ENCODE measurements at places on chromosomes 5 and 9.

DNA sequence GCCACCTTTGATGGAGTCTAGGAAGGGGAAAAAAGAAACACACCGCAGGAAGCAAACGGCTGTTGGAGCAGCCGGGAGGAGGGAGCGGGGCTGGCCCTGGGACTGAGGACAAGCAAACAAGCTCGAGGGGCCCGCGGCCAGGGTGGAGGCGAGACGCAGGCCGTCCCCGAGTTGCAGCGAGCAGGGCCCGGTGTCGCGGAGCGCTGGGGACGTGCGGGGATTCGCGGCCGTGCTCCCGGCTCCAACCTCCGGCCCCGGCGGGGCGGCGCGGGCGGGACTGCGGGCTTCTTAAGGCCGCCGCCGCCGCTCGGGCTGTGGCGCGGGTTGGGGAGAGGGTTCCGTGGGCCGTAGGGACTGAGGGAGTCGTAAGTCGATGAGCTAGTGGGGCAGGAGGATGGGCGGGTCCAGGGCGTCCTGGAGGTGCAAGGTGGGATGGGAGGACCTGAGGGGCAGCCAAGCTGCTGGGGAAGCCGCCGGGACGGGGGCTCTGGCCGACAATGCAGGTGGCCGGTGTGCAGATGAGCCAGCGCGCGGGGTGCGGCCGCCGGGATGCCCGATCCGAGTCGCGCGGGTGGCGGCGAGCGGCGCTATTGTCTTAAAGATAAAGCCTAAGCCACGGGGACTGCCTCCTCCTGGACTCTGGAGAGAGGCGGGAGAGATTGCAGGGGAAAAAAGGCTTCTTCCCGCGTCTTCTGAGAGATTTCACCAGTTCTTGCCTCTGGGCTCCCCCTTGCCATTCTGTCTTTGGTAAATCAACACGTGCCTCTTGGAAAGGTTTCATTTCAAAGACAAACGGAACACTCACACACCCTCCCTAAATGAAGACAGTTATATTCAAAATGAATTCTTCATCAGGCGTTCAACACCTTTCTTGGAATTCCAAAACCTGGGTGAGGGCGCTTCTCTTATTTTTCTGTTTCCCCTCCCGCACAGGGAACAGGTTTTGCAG is 1.6 kb upstream of the HAPLN1 start:
- DNase-seq: peak; percentile 2

DNA sequence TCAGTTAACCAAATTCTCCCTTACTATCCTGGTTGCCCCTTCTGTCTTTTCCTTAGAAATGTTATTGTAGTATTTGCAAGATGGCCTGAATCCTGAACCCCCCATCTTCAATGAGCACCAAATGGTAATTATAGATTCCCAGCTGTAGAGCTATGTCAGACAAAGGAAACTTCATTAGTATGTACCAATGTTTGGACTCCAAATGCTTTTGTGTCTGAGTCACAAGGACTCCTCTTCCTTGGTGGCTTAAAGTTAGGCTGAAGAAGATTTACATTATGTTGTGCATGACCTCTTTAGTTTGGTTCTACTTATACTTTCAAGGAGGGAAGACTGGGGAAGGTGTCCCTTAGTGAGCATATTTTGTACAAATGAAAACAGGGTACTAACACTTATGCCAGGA is 105.9 kb upstream of the CDKN2B start:
- DNase-seq: no peak

GRCh38 chr9:134174073-134174449 is 9.7 kb upstream of the RNU6ATAC start:
- DNase-seq: no peak

- no peak for DNase-seq
Measured at GRCh38 chr9:75175395-75175794, 87.1 kb downstream of the OSTF1 start.

GRCh38 chr9:16982780-16983310 is 112.4 kb upstream of the BNC2 start:
- no peak for DNase-seq

- DNase-seq: no peak
Measured at GRCh38 chr5:163379298-163380155, 57.9 kb upstream of the CCNG1 start.

GRCh38 chr9:131668439-131669268 is 71.2 kb downstream of the RAPGEF1 start:
- peak; percentile 84 for DNase-seq

DNA sequence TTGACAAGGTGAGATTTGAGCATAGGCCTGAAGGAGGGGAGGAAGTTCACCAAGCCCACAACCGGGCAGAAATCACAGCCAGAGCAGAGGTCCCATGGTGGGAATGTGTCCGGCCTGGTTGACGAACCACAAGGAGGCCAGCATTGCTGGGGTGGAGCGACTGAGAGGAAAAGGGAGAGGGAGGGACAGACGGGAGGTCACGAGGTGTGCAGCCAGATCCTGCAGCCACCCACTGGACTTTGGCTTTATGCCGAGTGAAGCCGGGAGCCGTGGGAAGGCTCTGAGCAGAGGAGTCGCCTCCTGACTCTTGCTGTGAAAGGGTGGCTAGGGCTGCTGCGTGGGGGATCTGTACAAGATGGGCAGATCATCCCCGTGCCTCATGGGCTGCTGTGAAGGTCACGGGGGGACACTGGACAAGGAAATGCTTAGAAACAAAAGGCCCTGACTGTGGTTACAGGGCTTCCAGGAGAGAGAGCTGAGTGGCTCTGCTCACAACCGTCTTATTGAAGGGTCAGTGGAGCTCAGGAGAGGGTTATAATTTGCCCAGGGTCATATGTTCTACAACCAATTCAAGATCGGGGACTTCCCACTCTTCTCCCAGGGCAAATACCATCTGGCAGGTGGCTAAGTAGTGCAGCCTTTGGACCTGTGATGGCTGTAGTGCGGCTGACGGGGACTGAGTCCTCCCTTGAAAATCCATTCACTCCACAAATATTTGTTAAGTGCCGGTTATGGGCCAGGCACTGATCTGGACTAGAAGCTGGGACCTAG is 15.6 kb upstream of the CD74 start:
- no peak for DNase-seq

DNA sequence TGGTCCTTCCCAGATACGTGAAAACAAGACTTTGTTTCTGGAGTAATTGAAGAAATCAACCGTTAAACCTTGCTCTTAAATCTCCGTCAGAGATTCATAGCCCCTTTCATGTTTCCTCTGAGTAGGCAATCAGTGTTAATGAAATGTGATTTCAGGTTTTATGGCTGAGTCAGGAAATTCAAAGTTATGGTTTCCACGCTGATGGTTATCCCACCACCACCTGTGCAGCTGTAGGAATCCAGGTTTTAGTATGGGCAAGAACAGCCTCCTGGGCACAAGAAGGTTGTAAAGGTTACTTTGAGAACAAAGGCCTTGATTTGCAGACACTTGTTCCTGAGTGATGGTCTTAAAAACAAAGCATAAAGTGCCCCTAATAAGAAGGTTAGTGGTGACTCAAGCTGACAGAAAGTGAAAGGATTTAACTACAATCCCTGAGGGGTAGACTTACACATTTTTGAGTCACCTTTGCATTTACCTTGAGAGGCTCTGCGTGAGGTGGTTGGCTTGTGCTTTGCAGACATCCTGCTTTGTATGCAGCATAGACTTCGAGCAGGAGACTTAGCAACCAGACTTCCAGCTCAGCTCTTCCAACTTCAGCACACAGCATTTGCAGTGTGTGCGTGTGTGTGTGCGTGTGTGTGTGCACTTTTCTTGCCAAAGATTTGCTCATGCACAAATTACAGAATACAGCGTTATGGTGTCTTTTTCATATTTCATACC is 159.6 kb downstream of the TLE4 start:
- peak; percentile 51 for DNase-seq

DNA sequence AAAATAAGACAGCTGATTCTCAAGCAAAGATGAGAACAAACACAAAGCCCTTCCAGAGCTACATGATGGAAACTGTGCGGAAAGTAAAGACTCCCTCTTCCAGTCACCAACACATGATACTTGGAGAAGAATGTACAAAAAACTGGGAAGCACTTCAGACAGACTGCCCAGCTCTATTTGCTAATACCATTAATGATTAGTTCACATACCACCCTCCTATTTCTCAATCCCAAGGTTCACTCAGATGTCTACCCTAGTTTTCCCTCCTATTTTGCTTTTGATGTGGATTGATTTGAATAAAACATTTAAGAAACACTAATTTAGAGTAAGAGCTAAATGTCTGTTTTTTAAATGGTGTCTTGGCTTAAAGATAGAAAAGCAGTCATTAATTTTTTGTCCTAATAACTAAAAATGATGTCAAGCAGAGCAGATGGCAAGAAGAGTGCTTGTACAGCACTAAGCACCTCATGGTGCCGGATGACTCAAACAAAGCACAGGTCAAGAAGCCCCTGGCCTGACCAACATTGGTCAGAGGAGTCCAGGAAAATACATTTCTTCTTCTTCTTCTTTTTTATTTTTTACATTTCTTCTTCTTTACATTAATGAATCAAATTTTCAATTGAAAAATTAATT is 639.4 kb downstream of the PDE4D start:
- DNase-seq: no peak

- no peak for DNase-seq
Measured at GRCh38 chr5:137201876-137202275, 297.2 kb downstream of the SPOCK1 start.

DNA sequence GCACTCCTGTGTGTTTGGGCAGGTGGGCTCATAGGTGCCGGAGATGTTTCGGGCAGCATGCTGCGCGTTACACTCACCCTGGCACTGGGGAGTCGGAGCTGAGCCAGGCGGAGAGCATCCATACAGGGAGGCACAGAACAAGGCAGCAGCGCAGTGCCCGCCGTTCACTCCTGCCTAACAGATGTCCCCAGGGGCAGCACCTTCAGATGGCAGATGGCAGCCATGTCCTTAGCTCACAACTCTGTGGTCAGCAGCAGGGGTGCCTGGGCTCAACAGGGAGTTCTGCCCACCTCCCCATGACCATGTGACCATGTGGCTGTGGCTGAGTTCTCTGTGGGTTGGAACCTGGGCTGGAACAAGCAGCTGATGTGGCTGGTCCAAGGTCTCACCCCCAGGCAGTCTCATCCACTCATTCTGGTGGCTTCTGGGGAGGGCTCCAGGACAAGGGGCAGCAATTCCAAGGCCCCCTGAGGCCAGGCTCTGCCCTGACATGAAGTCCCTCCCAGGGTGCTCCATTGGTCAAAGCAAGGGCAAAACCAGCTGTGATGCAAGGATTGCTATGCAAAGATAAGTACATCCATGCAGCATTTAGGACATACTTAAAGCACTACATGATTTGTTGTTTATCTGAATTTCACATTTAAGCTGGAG is 64.2 kb downstream of the MRPL36 start:
- no peak for DNase-seq

DNA sequence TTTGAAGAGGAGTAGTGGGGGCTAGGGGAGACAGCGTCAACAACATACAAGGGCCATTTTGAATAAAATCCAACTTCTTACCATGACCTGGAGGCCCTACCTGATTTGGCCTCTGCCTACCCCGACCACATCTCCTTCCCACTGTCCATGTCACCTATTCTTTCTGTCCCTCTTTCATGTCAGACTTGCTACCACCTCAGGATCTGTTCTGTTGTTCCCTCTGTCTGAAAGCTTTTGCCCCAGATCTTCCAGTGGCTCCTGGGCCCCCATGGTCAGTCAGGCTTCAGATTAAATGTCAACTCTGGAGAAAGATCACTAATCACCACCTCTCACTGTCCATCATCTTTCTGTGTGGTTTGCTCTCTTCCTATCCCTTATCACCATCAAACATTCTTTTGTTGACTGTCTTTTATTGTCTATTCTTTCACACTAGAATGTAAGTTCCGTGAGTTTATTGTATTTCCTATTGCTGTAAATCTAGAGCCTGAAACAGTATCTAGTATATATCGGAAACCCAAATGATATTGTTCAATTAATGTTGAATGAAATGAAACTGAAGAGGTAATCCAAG is 31.2 kb upstream of the APC start:
- no peak for DNase-seq

GRCh38 chr5:181069767-181070491 is 29.9 kb downstream of the BTNL9 start:
- DNase-seq: no peak

DNA sequence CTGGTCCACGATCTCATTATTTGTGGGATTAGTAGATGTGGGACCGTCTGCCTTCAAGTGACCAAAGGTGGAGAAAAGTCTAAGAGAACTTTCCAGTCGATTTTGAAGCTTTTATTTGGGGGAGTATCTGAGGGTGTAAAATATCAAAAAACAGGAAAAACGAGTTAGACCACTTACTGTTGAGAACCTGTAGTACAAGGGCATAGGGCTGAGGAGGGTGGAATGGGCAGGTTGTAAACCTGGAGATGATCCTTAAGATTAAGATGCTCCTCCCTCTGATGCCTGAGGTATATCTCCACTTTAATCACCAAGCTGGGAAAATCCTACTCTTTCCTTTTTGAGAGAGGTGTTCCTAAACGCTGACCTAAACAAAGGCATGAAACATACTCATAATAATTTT is 32.0 kb upstream of the GTF2H2C start:
- no peak for DNase-seq

GRCh38 chr5:5085381-5085780 is 54.7 kb upstream of the ADAMTS16 start:
- no peak for DNase-seq

DNA sequence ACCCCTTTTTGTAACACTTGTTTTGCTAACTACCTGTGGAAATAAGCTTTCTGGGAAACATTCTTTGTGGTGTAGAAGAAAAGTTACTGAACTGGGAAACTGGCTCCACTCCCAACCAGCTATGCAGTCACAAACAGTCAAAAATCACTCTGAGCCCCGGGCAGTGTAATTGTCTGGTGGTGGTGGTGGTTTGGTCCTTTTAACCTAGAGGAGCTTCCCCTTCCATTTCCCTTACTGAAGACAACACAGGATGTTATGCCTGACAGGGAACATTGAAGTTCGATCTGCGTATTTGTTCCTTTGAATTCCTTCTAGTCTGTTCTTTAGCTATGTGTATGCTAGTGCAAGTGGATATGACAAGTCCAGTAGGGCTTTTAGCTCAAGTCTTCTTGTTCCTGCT is 56.8 kb upstream of the TBCA start:
- DNase-seq: no peak

DNA sequence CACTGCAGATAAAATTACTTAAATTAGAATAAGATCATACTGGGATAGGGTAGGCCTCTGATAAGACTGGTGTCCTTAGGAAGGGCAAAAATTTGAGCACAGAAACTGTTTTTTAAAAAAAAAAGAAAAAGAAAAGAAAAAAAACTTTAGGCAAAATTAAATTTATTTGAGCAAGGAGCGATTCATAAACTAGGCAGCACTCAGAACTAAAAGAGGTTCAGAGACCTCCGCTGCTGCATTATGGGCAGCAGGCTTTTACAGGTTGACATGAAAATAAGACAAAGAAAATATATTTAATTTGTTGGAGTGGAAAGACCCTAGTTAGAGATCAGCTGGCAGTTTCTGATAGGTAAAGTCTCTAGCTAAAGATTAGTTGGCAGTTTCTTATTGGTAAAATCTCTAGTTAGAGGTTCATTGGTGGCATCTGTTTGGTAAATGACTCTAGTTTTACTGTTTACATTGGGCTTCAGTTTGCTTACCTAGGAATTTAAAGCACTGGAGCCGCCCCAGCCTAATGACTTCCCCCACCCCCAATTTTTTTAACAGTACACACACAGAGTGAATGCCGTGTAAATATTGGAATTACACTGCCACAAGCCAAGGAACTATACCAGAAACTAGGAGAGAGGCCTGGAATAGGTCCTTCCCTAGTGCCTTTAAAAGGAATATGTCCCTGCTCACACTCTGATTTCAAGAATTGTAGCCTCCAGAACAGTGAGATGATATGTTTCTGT is 4.5 kb upstream of the PLPP6 start:
- DNase-seq: no peak

- peak; percentile 99 for DNase-seq
Measured at GRCh38 chr5:181223058-181223728, at the start of gene TRIM41. Gene TRIM41 (plus strand): TSS chr5:181223281. CDS start chr5:181224000, 719 bp downstream.

GRCh38 chr9:105178076-105178475 is 66.4 kb upstream of the SLC44A1 start:
- DNase-seq: no peak

- DNase-seq: no peak
Measured at GRCh38 chr5:95543017-95543705, 11.6 kb downstream of the SKIC3 start.

Measured in activated CD4-positive, alpha-beta T cell treated with anti-CD3 and anti-CD28 coated beads, Interleukin-2, Interleukin-4, amounts not matched to agents 100 ng/mL and 50 ng/mL, durations not matched to agents 16 hours and 8 hours (primary cell).